ENCODE measurements at places on chromosomes 1 and 21.

DNA sequence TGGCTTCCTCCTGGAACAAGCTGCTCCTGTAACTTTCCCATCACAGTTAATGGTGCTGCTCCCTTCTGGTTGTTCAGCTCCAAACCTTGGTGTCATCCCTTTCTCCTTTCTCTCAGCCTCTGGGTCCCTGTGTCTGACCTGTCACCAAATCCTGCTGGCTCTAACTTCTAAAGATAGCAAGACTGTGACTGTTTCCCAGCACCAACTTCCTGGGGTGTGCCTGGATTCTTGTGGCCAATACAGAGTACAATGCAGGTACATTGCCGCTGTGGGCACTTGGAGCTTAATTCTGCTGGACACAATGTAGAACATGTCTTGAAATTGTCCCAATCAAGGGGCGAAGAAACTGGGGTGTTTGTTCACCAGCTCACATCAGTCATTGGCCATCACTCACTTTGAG lies 156.7 kb upstream of the CSF3R start:
- DNase-seq = no peak

DNA sequence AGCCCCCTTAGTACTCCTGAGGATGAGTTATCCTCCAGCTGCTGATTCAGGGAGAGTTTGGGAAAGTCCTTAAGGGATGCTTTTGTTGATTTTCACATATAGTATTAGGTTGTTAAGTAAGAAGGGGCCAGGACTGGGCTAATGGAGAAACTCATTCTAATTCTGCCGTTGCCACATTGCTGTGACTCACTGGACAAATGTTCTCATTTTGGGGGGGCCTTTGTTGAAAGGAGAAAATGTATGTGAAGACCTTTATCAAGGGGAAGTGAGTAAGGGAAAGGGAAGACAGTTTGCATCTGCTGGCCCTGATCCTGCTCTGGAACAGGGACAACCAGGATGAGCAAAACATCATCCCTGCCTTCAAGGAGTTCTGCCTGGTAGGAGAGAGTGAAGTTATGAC lies 123.2 kb upstream of the FGGY start:
- no peak for DNase-seq

DNA sequence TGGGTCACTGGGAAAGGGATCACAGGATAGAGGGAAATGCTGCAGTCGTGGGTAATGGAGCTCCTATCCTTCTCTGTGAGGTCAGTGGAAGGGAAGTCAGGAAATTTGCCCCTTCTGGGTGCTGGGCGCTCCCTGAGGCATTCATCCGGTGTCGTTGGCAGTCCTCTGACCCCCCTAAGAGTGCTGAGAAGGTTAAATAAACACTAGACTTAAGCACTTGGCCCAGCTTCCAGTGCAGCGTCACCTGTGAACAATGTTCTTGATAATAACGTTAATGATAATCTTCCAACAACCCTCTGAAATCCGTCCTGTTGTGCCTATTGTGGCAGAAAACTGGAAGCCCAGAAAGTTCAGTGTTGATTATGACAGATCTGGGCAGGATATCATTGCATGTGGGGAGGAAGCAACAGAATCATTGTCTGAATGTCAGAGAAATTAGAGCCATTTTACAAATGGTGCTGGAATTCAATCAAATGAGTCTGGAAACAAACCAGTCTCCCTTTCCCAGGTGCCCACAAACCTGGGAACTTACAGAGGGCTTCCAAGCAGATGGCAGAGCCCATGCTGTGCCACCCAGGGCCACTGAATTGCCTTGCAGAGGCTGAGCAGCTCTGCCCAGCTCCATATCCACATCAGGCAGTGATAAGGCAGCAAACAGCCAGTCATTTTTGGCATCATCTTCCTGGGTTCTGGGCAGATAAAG lies 216.8 kb downstream of the KAZN start:
- no peak for DNase-seq

GRCh38 chr21:35097525-35097924 lies 48.4 kb upstream of the RUNX1 start:
- DNase-seq = no peak

DNA sequence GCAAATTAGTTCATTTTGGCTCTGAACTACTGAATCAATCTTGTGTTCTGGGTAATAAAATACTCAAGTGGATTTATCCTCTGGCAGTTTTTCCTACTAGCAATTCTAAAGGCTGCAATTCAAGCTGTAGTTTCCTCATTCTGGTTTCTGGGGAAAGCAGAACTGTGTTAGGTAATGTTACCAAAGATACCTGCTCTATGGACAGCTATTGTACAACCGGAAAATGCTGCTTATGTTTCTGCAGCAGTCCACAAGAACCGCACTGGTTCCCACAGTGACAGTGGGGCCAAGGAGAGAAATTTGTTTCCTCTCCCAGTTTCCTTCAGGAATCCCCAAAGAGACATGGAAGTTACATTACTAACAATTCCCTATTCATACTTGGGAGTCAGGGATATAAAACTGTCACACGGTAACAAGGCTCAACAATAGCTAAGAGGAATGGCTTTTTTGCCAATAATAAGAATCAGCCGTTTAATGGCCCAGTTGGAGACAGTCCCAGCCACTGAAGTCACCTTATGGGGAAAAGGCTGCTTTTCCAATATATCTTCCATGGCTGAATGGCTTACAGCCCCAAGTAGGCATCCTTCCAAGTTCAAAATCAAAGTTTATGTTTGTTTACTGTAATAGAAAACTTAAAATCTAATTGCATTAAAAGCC lies 52.6 kb downstream of the PCNX2 start:
- no peak for DNase-seq

GRCh38 chr1:228236744-228237143 lies 28.9 kb downstream of the OBSCN start:
- DNase-seq = no peak

DNA sequence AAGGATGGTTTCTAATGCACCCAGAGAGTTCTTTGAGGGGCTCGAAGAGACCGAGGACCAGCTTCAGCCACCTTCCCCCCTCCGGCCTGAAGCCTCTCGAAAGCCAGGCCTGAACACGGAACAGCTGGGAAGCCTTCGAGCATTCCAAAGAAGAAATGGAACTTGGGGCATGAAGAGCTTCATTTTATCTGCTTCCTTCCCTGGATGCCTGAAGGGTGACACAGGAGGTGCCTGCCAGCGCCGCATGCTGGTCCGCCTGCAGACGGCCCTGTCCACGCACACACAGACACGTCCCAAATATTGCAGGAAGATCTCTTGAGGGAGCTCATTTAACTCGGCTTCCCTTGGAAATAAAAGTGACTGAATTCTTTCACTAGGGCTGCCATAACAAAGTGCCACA lies 73.7 kb downstream of the TOMM20 start:
- DNase-seq = no peak

- DNase-seq = no peak
These were observed 300.4 kb upstream of the RUNX1 start for GRCh38 chr21:35349376-35350080.

- no peak for DNase-seq
These were observed 7.6 kb downstream of the DR1 start for GRCh38 chr1:93353286-93353685.

- DNase-seq = peak; percentile 28
These were observed 62.7 kb downstream of the ADARB1 start for GRCh38 chr21:45136927-45137611.

DNA sequence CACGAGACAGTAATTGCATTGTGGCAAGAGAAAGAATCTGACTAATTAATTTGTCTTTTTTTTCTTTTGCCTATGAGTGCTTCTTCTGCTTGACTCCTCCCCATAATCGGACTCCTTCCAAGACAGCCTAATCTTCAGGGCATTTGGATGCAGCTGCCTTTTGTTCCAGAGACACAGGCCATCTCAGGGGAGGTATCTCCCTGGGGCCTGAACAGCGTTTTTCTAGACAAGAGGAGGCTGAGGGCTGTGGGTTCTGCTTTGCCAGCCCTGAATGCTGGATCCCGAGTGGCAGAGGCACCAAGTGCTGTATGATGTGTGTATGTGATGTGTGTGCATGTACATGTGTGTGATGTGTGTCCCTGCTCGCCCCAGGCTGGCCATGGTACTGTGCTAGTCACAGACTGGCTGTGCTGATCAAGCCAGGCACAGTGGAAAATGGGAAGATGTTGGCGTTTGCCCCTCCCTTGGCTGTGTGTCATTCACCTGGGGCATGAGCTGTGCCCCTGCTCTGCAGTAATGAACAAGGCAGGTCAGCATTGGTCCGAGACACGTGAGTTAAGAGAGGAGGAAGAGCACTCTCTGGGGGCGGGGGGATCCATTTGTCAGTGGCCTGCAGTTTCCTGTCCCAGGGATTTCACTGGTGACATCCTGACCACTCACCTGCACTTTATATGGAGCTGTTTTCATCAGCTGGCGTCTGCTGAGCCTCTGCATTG lies 77.2 kb downstream of the ADARB1 start:
- DNase-seq = no peak

Data from GOT3 (cell line).